Right lobe of liver (tissue), 6 donors: ENCODE measurements at places on chromosomes 1 and 21.
A peak's percentile ranks its signal among the peaks of the same experiment; 100 is the strongest.

DNA sequence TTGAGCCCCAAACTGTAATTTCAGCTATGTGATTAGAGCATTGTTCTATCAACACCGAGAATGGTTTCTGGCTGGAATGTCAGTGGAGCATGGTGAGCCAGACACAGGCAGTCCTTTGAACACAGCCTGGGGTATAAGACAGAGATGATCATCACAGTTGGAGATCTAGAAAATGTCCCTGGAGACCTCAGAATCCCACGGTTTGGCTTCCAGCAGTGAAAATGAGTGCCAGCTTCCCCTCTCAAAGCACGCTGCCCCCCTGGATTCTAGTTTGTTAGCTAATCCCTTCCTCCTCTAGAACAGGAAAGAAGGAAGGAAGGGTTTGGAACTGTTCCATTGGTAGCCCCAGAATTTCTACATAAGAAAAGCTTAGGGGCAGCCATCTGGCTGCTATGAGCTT, 59.9 kb upstream of the JAK1 start:
- DNase-seq, result no peak

DNA sequence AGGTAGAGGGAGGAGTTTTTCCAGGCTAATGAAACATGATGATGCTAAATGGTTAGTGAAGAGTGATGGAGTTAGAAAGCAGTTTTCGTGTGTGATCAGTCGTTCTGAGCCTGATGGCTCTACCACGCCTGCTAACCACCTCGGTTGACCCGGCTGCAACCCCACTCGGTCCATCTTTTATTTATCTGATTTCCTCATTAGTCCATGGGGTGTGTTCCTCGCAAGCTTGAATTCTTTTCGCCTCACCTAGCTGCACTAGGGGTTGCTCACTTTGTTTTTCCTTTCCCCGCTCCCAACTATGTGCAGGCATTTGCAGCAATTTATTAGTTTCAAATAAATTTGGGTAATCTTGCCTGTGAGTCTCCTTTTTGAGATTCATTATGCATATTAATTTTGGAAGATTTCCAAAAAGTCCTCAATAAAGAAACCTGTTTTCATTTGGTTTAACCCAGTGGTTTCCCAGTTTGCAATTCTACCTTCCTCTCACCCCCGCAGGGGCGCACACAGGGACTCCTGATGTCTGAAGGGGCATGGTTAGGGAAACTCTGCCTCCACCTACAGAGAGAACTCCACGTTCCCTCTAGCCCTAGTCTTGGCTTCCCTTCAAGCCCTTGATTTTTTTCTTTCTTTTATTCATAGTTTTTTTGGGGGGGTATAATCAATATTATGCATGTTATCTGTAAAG, 12.6 kb downstream of the B3GALT5 start:
- no peak for DNase-seq

DNA sequence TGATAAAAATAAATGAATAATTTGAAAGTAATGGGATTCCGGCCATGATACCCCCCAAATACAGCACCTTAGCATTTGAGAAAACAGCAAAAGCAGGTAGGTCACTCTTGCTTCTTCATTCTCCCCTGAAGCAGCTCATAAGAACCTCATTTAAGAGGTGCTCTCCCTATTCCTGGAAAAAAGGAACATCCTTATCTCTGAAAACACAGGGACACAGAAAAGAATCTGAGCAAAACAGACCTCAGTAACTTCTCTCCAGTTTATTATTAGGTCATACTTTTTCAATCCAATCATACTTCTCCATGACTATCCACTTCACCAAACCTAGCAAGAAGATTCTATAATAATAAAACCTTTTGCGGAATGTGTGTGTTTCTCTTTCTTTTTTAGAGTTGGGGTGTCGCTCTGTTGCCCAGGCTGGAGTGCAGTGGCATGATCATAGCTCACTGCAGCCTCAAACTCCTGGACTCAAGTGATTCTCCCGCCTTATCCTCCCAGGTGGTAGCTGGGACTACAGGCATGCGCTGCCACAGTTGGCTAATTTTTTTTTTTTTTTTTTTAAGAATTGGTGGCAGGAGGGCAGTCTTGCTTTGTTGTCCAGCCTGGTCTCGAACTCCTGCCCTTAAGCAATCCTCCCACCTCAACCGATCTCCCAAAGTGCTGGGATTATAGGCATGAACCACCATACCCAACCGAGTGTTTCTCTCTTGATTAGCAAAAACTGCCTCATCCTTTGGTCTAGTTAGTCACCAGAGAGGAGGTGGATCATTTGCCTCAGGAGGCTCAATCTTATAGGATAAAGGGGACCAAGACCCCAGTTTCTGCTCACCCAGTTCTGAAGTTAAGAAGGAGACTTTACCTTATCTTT, 10.6 kb upstream of the TRIM33 start:
- no peak for DNase-seq

- DNase-seq, result no peak
These were observed 25.8 kb downstream of the PRDM2 start for GRCh38 chr1:13725714-13726175.

DNA sequence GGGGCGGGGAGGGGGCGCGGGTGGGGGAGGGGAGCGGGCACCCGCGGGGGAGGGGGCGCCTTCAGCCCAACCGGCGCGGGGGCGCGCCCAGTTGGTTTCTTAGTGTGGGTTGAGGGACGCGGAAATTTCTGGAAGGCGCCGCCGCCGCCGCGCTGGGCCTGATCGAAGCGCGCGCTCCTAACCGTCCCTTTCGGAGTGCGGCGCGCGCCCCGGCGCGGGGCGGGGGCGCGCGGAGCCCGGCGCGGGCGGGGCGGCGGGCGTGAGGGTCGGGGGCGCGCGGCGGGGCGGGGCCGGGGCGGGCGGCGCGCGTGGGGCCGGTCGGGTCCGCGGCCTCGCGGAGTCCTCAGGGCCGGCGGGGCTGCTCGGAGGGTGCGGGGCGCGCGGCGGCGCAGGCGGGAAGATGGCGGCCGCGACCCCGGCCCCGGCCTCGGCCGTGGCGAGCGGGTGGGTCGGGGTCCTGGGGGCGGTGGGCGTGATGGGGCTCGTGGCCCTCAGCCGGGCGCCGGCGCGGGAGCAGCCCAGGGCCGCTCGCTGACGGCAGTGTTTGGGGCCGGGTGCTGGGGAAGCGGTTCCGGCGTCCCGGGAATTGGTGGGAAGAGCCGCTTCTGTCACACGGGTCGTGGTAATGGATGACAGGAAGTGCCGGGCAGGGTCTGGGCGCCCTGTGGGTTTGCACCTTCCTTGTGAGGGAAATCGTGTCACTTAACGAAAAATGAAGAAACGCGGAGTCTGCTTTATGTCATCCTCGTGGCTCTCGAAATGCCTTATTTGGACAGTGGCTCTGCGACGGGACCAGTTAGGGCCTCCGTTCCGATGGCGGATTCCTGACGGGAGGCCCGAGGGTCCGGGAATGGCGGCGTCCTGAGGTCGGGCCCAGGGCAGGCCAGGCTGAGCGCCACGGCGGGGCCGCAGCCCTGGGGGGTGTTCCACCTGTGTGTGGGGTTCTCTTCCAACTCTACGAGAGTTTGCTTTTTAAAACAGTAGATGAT, 764 bp downstream of the PKNOX1 start:
- peak; percentile 79 for DNase-seq
